ENCODE measurements at places on chromosomes 6 and 20.

- no peak for DNase-seq
Observed at GRCh38 chr6:155534678-155535077, 79.0 kb upstream of the NOX3 start.

DNA sequence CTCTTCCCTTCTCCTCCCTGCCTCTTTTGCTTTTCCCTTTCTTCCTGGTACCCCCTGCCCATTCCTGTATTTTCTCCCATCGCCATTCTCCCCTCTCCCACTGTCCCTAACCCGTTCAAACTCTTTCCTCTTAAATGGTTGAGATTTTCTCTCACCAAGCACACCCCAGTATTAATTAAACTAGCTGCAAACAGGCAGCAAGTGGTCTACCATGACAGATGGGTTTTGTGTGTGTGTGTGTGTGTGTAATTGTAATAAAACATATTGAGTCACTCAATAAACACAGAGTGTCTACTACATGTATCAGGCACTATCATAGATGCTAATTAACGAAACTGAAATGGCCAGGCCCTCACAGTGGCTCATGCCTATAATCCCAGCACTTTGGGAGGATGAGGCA is 6.7 kb downstream of the RAET1E start:
- no peak for DNase-seq

DNA sequence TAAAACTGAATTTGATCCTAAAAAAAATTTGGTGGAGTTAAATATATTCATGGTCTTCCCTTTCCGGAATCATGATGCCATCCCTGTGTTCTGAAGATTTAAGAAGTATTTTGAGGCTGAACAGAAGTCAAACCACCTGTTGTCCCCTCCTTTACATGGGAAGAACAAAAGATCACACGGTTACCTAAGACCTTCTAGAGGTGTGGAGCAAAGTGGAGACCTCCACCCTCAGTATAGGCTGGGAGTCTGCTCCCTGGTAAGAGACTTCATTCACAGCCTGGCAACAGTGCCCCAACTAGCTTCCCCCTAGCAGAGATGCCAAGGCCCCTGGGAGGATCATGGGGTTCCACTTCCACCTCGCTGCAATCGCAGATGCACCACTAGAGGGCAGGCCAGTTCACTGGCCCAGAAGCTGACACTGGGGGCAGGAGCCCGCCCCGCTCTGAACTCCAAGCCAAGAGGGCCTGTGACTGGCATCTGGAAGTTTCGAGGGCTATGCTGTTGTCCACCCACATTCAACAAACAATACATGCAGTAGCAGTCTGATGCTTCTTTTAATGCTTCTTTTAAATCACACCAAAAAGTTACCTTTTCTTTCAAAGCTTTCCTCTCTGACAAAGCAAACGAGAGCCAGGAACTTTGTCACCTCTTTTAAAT is 19.5 kb upstream of the UBE2J1 start:
- peak; percentile 70 for DNase-seq

GRCh38 chr6:139853302-139853992 is 479.0 kb upstream of the CITED2 start:
- DNase-seq = no peak

DNA sequence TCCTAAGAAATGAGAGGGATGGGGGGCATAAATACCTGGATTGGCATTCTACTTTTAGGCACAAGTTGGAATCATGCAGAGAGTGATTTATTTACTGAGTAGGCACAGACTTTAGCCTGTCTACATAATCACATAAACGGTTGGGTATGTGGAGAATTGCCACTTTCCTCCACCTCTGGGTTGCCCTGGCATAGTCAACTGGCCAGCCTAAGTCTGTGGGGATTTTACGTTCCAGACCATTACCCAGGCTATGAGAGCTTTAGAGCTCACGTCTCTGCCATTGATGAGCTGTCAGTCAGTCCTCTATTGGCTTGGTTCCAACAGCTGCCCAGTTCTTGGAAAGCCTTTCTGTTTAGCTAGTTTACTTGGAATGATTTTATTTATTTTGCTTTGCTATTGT is 5.0 kb upstream of the BHLHE23 start:
- no peak for DNase-seq
